Cortex of kidney (tissue), 1 donor: ENCODE measurements at places on chromosomes 12 and 14.

- no peak for DNase-seq
Observed at GRCh38 chr14:93906341-93907329, 20.5 kb upstream of the FAM181A start.

- DNase-seq = no peak
Observed at GRCh38 chr14:57823015-57823660, 42.8 kb downstream of the SLC35F4 start.

- no peak for DNase-seq
Observed at GRCh38 chr12:105330931-105331804, 677 bp downstream of the C12orf75 start.

DNA sequence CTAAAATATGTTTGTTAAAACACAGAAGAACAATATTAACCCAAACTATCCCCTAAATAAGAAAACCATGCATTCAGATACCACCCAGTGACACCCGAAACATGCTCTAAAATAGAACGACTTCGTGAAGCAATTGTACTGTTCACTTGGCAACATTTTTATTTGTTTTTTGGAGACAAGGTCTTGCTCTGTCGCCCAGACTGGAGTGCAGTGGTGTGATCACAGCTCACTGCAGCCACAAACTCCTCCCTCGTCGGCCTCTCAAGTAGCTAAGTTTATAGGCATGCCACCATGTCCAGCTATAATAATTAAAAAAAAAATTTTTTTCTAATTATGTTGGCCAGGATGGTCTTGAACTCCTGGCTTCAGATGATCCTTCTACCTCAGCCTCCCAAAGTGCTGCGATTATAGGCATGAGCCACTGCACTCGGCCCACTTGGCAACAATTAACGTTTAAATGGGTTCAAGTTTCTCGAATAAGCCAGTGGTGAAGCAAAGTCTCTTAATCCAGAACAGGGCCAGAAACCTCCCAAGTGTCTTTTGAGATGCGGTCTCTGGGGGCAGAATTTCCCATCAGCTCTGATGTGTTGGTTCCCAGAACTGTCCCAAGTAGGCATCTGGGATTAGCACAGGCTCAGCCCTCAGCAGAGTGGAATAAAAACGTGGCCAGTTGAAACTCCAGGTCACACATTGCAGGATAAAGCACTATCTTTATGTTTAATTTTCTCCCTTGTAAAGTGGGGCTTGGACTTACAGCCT lies 74.5 kb downstream of the TMCC3 start:
- no peak for DNase-seq

- no peak for DNase-seq
Observed at GRCh38 chr14:100864206-100864605, 38.3 kb downstream of the MEG3 start.

- DNase-seq = no peak
Observed at GRCh38 chr14:54338696-54339317, 58.0 kb upstream of the CDKN3 start.

- DNase-seq = peak; percentile 55
Observed at GRCh38 chr14:53953002-53953827, 3.4 kb downstream of the BMP4 start.

- DNase-seq = no peak
Observed at GRCh38 chr12:96170328-96170727, 23.8 kb upstream of the ELK3 start.
